Stimulated activated CD8-positive, alpha-beta memory T cell treated with anti-CD3 and anti-CD28 coated beads, Interleukin-15, amount 100 ng/mL, for 48 hours (primary cell): ENCODE measurements at places on chromosomes 11 and 22.

DNA sequence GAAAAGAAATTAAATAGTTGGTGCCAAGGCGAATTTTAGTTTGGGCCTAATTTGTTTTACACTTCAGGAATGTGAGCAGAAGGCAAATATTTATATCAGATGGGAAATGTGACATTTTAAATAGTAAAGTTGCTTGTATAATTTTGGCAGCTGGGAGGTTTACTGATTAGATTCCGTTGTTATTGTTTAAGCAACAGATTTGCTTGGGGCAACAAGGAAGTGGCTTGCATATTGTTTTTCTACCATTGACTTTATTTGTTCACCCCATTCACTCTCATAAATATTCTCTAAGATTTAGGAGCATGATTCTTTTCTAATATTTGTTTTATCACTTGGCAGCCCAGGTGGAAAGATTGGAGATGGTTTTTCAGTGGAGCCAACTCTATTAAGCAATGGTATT, 40.5 kb upstream of the RAG2 start:
- DNase-seq, result no peak

DNA sequence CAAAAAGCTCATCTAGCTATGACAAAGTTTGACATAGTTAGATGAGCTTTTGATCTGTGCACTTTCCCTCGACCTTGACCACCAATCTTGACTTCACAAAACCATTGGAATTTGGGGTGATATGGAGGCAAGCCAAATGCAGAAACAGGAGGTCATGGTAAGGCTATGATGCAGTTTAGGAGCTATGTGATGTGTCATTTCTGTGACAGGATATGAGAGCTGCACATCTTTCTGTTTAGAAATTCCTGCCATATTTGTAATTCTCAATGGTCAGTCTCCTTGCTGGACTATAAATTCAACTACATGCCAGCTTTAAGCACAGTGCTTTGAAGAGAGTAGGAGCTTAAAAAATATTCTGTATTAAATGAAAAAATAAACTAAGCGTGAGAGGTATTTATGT, 12.9 kb downstream of the OR51B6 start:
- no peak for DNase-seq

DNA sequence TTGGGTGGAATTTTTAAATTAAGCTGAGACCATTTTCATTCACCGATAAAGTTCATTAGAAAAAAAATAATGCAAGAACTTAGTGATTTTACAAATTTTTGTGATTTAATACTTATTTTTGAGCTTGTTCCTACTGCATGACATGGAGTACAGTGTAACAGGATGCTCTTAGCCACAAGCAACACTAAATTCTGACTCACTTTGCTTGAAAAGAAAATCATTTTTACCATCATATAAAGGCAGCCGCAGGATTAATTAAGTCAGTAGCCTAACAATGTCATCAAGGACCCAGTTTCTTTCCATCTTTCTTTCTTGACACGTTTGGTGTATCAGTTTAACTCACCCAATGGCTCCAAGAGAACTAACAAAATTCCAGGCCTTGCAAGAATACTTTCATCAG, 540.3 kb upstream of the LUZP2 start:
- DNase-seq, result no peak

DNA sequence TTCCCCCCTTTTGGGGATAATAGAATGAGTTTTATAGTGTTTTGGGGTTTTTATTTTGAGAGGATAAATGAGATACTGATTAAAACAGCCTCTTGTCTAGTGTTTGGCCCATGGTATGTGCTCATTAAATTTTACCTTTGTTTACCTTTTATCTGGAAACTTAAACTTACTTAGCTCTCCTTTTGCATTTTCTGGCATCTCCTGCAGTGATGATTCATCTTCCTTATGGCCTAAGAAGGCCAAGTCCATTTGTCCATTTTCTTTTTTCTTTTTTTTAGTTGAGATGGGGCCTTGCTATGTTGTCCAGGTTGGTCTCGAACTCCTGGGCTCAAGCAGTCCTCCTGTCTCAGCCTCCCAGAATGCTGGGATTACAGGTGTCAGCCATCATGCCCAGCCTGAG, 156.3 kb downstream of the COMMD9 start:
- DNase-seq, result no peak

GRCh38 chr11:132142121-132142520, 771.7 kb downstream of the NTM start:
- DNase-seq, result no peak

DNA sequence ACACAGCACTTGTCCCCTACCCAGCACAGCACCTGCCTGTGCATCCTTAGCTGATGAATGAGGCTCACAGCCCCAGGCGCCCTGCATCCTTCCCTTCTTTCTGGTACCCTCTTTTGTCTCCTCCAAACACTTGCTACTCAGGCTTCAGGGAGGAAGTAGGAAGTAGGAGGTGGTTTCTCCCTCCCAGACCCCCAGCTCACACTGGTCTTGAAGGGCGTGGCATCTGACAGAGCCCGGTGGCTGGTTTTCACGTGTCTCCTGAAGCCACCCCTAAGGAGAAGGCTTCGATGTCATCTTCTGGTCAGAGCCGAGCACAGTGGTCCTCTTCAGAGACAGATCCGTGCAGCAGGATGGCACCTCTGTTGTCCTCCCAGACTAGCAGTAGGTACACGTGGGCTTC, 109.8 kb downstream of the PTPRJ start:
- DNase-seq, result no peak

GRCh38 chr11:62980133-62980760, 4.5 kb downstream of the SLC22A6 start:
- no peak for DNase-seq

GRCh38 chr11:119237515-119237914, 31.4 kb downstream of the CBL start:
- DNase-seq, result no peak

DNA sequence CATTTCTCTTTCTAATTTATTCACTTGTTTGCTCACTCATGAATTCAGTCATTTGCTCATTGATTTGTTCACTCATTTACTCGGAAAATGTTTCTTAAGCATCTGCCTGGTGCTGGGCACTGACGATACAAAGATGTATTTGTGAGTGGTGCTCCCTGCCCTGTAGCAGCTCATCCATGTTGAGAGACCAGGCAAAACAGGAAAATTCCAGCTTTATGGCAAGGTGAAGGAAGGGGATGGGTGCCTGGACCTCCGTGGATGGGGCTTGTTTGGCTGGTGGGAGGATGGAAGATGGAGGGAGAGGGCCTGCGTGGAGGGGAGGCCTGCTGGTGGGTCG, 53.1 kb downstream of the TBC1D22A start:
- DNase-seq, result no peak

- peak; percentile 95 for DNase-seq
These were observed at the start of gene IFT27 for GRCh38 chr22:36775964-36776669. TSS of gene IFT27 (minus strand) at chr22:36776119. CDS start at chr22:36775707, 412 bp downstream.

GRCh38 chr11:111081021-111081511, 164.5 kb upstream of the POU2AF2 start:
- DNase-seq, result no peak

GRCh38 chr22:43343262-43343669, at the start of gene SCUBE1:
TSS of gene SCUBE1 (minus strand) at chr22:43343372. CDS start at chr22:43343261, 111 bp downstream.
- peak; percentile 16 for DNase-seq

DNA sequence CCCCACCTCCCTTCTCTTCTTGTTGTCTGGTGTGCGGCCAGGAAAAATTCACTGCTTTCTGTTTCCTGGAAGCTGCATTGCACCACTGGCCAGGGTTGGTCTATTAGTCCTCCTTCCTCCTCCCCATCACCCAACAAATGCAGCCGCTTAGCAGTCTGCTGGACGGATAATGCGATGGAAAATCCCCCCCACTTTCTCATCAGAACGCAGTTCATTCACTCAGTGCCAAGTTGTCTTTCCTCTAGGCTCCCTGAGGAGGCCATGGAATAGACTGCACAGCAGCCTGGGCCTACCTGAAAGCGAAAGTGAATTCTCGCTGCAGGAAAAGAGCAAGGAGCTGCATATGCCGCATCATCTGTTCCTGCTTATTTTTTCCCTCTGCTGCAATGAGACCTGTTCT, 513.6 kb downstream of the METTL15 start:
- no peak for DNase-seq

GRCh38 chr22:40493441-40493840, 123.0 kb downstream of the SGSM3 start:
- DNase-seq, result no peak

DNA sequence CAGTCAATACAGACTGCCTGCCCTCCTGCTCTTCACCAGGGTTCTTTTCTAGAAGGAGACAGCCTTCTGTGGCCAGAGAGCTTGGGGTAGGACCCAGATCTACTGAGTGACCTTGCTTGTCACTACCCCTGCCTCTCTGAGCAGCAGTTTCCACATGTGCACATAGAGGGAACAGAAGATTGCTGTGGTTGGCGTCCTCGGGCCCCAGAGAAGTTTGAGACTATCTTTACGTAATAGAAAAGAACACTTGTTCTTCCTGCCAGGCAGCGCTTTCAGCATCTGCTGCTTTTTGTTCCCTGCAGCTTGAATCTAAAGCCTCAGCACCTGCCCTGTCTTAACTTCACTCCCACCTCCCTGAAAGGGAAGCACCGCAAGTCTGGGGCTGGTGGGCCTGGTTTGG, 1.9 kb upstream of the FKBP2 start:
- DNase-seq, result no peak

DNA sequence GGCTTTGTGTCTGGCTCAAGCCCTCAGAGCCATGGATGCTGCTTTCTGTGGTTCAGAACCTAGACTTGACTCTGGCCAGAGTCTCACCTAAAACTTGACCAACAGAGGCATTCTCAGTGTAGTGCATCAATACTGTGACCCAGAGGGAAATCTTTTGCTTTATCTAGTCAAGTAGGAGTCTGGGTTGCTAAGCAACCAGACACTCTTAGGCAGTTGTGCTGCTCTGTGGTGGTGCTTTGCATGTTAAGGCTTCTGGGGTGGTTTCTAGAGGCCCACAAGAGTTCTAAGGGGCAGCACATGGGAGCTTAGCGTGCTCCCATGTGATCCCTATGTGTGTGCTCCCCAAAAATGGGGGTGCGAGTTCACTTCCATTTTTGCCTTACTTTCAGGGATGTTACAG, 224.6 kb upstream of the PLET1 start:
- DNase-seq, result no peak

GRCh38 chr11:125207866-125208425, 43.4 kb downstream of the PKNOX2 start:
- DNase-seq, result no peak

DNA sequence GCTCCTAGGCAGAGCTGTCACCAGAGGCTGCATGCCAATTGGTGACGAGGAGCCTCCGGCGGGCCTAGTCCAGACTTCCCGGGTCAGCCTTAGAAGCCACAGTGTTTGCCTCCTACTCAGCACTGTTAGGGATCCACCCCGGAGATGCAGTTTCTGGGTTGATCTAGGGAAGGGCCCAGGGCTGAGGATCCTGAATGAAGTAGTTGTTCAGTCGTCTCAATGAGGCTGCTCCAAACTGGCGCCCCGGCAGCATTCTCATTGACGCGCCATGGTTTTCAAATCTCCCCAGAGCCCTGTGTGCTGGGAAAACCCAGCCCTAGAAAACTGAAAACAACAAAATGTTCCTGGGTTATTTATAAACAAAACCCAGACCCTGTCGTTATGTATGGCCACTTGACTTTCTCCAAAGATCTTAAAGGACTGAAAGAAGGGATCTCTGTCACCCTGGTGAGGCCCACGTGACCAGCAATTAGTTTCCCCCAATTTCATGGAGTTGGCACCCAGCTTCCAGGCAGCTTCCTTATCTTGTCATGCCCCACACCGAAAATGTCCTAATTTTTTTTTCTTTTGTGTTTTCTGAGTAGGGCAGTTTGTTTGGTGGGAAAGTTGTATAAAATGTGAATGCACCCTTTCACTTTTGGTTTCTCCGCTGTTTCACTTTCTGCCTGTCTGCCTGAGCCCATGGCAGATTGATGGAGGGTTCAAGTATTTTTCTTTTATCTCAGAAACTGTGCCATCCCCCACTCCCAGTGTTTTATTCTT, 2.0 kb upstream of the EHD1 start:
- no peak for DNase-seq

DNA sequence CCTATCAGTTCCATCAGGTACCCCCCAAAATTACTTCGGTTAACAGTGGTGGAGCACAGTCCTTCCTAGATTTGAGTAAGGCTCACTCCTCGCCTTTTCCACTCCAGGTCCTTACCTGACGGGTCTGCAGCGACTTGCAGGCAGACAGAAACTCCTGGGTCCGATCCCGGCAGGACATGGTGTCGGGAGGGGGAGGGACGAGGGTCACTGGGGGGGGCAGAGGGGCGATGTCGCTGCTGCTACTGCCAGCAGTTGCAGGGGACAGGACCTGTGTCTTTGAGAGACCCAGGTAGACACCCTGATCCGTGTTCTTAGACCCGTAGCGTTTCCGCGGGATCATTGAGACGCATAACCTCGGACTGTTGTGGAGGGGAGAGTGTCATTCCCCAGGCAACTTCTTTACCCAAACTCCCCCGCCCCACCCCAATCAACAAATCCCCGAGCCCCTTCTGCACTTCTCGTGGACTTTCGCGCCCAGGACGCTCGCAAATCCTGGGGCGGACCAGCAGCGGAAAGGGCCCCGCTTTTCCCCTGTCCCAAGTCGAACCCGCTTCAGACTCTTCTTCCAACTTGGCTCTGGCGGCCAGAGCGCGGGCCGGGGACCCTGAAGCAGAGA, 839 bp downstream of the STX5 start:
- DNase-seq, result no peak

GRCh38 chr11:26974996-26975395, 18.9 kb upstream of the FIBIN start:
- no peak for DNase-seq

DNA sequence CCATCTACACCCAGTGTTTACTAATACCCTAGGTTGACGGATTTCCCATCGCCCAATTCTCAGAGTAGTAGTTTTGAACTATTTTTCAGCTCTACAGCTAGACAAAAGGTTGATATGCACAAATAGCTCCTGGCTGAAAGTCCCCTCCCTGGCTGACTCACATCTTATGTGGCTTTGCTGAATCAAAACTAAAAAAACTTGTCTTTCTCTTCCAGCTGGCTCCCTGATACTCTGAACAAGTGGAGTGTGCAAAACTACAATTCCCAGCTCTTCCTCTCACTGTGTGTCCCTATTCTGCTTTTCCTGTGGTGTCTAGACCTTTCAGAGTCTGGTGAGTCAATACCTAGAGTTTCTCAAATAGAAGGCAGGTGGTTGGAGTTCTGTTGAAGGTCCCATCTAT, 12.7 kb upstream of the LARGE1 start:
- DNase-seq, result no peak

DNA sequence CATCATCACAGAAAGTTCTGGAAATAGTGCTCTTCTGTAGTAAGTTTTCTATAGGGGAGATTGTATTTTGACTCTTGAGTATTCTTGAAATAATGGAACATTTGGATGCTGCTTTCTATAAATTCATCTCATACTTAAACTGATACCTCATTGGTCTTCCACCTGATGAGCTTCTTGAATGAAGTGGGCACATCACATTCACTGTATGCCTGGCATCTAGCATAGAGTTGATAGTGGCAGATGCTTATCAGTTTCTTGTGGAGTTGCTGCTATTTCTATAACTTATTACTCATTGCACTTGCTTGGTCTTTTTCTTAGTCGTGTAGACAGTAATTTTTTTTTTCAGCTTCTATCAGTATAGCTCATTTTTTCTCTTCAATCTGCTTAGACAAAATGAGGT, 5.4 kb downstream of the ATXN10 start:
- no peak for DNase-seq

DNA sequence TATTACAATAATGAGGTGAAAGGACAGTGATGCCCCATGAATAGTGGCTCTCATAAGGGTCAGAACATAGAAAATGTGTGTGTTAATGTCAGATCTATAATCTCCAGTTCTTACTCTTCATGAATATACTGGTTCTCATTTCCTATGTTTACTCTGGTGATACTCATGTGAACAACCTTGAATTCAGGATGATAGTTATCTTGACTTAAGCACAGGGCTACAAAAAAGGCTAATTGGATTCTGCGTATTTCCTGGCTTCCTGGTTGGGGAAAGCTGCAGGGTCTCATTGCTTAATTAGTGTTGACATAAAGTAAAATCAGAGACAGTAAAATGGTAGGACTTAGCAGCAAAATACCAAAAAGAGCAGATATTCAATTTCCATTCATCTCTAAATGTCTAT, 1316.8 kb upstream of the RAG2 start:
- DNase-seq, result no peak
